ENCODE measurements at places on chromosomes 6 and 20.

DNA sequence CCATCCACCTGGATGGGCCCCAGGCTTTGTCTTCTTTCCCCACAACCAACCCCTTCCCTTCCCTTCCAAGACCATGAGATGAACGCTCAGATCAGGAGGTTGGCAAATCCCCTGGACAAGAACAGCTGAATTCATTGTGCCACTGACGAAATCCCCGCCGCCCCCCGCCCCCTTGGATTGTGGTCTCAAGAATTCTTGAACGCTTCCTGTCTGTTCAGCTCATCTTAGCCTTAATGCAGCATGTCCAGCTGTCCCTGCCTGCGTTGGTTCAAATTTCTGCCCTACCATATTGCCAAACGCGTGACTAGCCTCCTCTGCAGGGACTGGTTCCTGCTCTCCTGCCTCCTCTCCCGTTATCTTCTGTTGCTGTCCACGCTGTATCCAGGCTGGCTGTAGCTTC, 133.2 kb downstream of the CDH4 start:
- no peaks in the 10 kb centered on the region for H3K36me3 ChIP-seq
- H3K4me3 ChIP-seq: no peak overlapping the region
- H3K27ac ChIP-seq: no peak overlapping the region
- no peaks in the 10 kb centered on the region for H3K27me3 ChIP-seq
- DNase-seq: no peak

- no peak for DNase-seq
- H3K4me1 ChIP-seq: no peaks in the 10 kb centered on the region
- no peaks in the 10 kb centered on the region for H3K27me3 ChIP-seq
- no peak overlapping the region for H3K27ac ChIP-seq
These were observed 16.4 kb upstream of the SPO11 start for GRCh38 chr20:57313230-57313629.

DNA sequence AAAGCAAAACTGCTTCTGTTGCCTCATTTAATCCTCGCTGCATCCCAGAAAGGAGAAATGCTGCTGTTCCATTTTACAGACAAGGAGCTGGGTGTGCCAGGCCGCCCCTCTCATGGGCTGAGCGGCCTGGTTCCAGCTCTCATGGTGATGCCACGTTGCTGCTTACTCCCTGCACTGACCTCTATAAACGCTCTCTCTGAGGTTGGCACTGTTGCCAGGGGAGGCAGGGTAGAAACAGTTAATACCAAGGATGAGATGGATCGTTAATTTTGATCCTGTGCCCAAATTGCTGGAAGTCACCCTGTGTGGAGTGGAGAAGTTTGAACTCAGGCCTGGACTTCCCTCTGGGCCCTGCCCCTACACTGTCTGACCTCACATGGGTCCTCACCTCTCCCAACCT, 25.6 kb downstream of the SIRPA start:
- H3K36me3 ChIP-seq: no peaks in the 10 kb centered on the region
- no peak for DNase-seq
- no peaks in the 10 kb centered on the region for H3K27me3 ChIP-seq
- H3K4me1 ChIP-seq: no peaks in the 10 kb centered on the region
- no peak overlapping the region for H3K27ac ChIP-seq

GRCh38 chr20:32010101-32010500, at the start of gene CCM2L:
Gene CCM2L (plus strand): TSS chr20:32010438. CDS start chr20:32010455, 17 bp downstream.
- H3K4me1 ChIP-seq: no peaks in the 10 kb centered on the region
- H3K27ac ChIP-seq: no peak within 1 kb of the TSS
- DNase-seq: no peak
- H3K27me3 ChIP-seq: no peaks in the 10 kb centered on the region

DNA sequence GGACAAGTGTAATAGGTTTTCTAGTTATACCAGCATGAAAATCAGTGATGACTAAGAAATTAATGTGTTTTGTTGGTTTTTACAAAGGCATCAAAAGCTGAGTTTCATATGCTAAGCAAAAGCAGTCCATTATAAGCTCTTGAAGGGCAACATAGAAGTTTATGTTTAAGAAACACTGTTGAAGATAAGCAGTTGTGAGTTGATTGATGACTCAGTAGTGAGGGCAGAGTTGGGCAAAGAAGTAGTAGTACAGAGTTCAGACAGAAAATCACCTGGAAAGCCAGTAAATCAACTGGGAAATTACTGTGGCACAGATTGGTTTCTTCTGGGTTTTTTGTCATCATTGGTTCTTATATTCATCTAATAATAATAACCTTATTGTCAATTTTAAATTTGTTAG, 78.0 kb upstream of the SMIM8 start:
- H3K36me3 ChIP-seq: no peaks in the 10 kb centered on the region
- no peaks in the 10 kb centered on the region for H3K4me1 ChIP-seq
- H3K27ac ChIP-seq: no peak overlapping the region
- DNase-seq: no peak

DNA sequence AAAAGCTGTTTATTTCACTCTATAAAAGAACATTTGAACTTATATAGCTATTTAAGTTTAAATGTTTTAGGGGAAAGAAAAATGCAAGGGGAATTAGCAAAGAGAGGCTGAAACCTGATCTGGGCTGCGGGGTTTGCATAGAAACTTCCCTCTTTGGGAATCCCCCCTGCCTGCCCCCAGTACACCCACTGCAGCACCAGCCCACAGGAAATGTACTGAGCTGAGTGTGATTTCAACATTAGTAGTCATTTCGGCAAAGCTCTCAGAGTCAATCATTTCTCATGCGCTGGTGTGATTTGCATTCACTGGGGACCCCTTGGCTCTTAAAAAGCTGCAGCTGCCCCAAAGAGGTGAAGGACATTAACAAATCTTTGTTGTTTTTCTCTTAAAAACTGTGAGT, 859.4 kb downstream of the MAFB start:
- no peak overlapping the region for H3K27ac ChIP-seq
- no peak overlapping the region for H3K4me3 ChIP-seq
- H3K36me3 ChIP-seq: no peaks in the 10 kb centered on the region
- no peak for DNase-seq
- H3K27me3 ChIP-seq: no peaks in the 10 kb centered on the region
- no peaks in the 10 kb centered on the region for H3K4me1 ChIP-seq

DNA sequence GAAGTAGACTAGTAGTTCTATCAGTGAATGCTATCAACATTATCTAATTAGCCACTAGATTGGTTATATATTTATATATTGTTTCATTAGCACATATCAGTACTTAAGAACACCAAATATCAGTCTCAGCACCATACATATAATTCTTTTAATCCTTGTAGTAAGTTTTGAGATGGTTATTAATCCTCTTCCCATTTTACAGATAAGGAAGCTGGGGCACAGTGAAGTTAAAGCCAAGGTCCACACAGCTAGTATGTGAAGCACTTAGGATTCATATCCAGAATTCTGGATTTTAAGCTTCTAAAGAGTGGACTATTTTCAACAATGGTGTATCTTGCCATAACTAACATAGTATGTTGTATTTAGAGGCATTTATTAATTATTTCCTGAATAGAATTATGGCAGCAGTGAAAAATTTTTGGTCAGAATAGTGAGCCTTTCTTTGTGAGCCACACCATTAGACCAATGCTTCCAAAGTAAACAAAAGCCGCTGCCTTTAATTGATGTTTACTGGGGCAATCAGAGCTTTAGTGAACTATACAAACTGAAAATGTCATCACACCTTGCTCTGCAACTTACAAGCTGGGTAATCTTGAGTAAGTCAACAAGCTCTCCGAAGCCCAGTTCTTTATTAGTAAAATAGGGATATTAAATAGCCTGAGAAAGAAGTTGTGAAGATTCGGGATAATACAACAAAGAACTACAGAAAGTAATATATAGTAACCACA, 41.9 kb upstream of the HBS1L start:
- H3K27ac ChIP-seq: no peak overlapping the region
- no peaks in the 10 kb centered on the region for H3K27me3 ChIP-seq
- no peaks in the 10 kb centered on the region for H3K36me3 ChIP-seq
- DNase-seq: no peak

DNA sequence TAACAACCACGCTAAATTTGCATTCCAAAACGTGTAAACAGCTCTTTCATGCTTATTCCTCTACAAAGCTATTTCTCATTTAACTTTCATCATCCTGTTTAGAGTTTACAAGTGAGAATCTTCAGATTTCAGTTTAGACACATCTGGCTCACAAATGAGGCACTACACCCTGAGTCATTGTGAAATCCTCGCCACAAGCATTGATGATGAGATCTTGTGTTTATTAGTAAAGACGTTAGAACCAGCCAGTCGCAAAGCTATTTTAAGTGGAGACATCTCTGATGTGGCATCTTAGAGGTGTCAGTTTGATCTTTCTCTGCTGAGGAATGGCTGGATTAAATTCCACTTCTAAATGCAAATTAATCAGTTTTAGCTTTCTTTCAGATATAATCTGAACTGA, 8.3 kb upstream of the ISM1 start:
- H3K27ac ChIP-seq: no peak overlapping the region
- H3K36me3 ChIP-seq: no peaks in the 10 kb centered on the region
- no peaks in the 10 kb centered on the region for H3K4me1 ChIP-seq
- DNase-seq: no peak

GRCh38 chr20:9919271-9920014, 80.6 kb upstream of the PAK5 start:
- H3K27ac ChIP-seq: no peak overlapping the region
- no peak for DNase-seq
- H3K4me1 ChIP-seq: no peaks in the 10 kb centered on the region
- H3K36me3 ChIP-seq: no peaks in the 10 kb centered on the region

- H3K4me1 ChIP-seq: no peaks in the 10 kb centered on the region
- no peak overlapping the region for H3K4me3 ChIP-seq
- no peaks in the 10 kb centered on the region for H3K36me3 ChIP-seq
- H3K27me3 ChIP-seq: no peaks in the 10 kb centered on the region
These were observed 8.1 kb upstream of the PFDN4 start for GRCh38 chr20:54199721-54200176.

DNA sequence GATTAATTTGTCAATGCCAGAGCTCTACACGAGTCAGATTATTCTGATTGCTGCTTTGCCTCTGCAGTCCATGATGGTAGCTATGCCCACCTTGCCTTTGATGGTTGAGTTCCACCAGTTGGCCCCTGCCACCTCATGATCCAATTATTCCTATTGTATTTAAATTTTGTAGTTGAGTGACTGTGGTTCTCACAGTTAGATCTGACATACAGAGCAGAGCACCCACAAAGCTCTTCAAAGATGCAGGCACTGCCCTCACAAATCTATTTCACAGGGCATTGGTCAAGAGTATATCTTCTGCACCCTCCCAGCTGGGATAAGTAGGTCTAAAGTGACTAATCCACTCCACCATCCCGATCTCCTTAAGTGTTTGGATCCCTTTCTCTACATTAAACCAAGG, 318.8 kb downstream of the EYA4 start:
- no peak overlapping the region for H3K27ac ChIP-seq
- H3K27me3 ChIP-seq: no peaks in the 10 kb centered on the region
- no peak for DNase-seq

GRCh38 chr6:91293395-91293794, 706.5 kb upstream of the MAP3K7 start:
- no peaks in the 10 kb centered on the region for H3K36me3 ChIP-seq
- no peak for DNase-seq
- H3K27me3 ChIP-seq: no peaks in the 10 kb centered on the region
- H3K4me1 ChIP-seq: no peaks in the 10 kb centered on the region
- no peak overlapping the region for H3K4me3 ChIP-seq

GRCh38 chr6:161694995-161695394, 421.1 kb upstream of the AGPAT4 start:
- no peak overlapping the region for H3K4me3 ChIP-seq
- H3K27me3 ChIP-seq: no peaks in the 10 kb centered on the region
- DNase-seq: no peak
- no peak overlapping the region for H3K27ac ChIP-seq
- H3K36me3 ChIP-seq: no peaks in the 10 kb centered on the region

DNA sequence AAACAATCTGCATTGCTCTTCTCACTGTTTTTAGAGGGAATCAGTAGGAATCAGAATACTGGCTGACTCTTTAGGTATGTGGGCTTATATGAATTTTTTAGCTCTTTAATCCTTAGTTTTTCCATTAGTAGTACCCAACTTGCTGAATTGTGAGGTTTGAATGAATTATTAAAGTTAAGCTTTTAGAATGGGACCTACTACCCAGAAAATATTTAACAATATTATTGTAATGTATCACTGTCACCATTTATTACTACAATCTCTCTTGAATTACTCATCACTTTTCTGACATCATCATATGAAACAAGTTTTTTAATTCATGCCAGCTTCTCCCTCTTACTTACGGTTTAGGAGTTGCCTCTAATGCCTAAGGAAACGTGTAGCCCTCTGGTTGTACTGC, 212.7 kb downstream of the BCKDHB start:
- no peaks in the 10 kb centered on the region for H3K36me3 ChIP-seq
- H3K27ac ChIP-seq: no peak overlapping the region
- no peak for DNase-seq

GRCh38 chr20:43943725-43944124, 29.1 kb downstream of the TOX2 start:
- no peak overlapping the region for H3K4me3 ChIP-seq
- peaks cover 12% of the 10 kb centered on the region for H3K4me1 ChIP-seq
- no peaks in the 10 kb centered on the region for H3K36me3 ChIP-seq
- H3K27ac ChIP-seq: no peak overlapping the region
- H3K27me3 ChIP-seq: no peaks in the 10 kb centered on the region

- no peak overlapping the region for H3K27ac ChIP-seq
- H3K27me3 ChIP-seq: no peaks in the 10 kb centered on the region
- H3K4me3 ChIP-seq: no peak overlapping the region
These were observed 165.7 kb upstream of the PTPRK start for GRCh38 chr6:128686084-128686483.

DNA sequence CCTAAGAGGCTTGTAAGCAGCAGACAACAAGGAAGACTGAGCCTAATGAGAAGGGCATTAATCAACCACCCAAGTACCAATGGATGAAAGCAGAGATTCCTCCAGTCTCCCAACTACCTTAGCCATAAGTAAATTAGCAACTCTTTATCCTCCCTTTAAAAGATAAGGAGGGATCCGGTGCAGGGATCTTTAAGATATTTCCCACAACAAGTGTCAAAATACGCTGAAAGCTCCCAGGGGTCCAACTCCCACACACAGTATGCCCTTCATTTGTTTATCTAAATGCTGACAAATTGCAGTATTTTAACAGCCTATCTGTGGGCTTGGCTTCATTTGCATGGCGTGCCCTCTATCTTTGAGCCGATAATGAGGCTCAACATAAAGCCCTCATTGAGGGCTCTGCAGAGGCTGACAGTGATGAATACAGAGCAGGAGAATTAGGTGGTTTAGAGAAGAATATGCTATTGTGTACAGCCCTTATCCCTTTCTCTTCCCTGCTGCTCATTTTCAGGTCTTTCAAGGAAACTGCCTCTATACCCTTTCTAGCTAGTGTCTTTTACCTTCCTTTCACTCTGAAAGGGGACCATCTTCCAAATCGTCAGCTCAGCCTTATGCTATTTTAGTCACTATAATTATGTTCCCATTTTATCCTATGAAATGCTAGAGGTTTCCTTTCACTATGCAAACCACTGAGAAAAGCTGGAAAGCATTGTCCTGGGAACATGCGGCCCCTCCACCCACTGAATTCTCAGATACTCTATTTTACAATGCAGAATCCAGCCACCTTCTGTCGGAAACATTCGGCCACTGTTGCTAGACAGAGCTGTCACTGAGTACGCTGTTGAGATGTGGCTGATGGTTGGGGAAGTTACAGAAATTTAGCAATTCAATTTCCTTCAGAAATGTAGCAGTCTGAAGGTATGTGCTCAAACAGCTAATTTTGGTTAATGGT, 575.2 kb upstream of the JAG1 start:
- DNase-seq: no peak
- no peaks in the 10 kb centered on the region for H3K27me3 ChIP-seq
- H3K4me3 ChIP-seq: no peak overlapping the region
- no peaks in the 10 kb centered on the region for H3K4me1 ChIP-seq

GRCh38 chr6:117399126-117399525, 26.6 kb downstream of the ROS1 start:
- DNase-seq: no peak
- no peaks in the 10 kb centered on the region for H3K4me1 ChIP-seq
- H3K36me3 ChIP-seq: no peaks in the 10 kb centered on the region
- H3K27ac ChIP-seq: no peak overlapping the region
